Subcutaneous adipose tissue (tissue), 4 donors: ENCODE measurements at places on chromosomes 12 and 14. TPM values are rescaled to one million over a fixed set of nuclear protein-coding genes. Genes with fewer than 3 reads are reported as not detected.

The CLEC9A gene
- total RNA-seq: not detected

The SLC10A1 gene
- total RNA-seq: not detected

The YLPM1 gene
- total RNA-seq: 52.8 TPM

The GPRC5A gene
- 2.7 TPM for total RNA-seq

The TC2N gene
- total RNA-seq: 37.7 TPM

The SLC35F4 gene
- total RNA-seq: not detected

The WNK1 gene
- 208 TPM for total RNA-seq

The PTPRO gene
- total RNA-seq: 6.8 TPM

The SMIM41 gene
- total RNA-seq: not detected

The TPH2 gene
- not detected for total RNA-seq

The FAM186B gene
- total RNA-seq: 0.57 TPM

The CIT gene
- 4.9 TPM for total RNA-seq

The EID3 gene
- 10.7 TPM for total RNA-seq

The PWP1 gene
- total RNA-seq: 69.1 TPM

The SDR9C7 gene
- not detected for total RNA-seq

The RNASE3 gene
- total RNA-seq: not detected

The ACSM4 gene
- not detected for total RNA-seq

The SERPINA1 gene
- total RNA-seq: 4.1 TPM

The VRTN gene
- not detected for total RNA-seq

The AJUBA gene
- 6.7 TPM for total RNA-seq

The OR4K14 gene
- total RNA-seq: not detected

The SLC25A47 gene
- not detected for total RNA-seq

The DGLUCY gene
- total RNA-seq: 56.5 TPM

The IL22 gene
- total RNA-seq: not detected

The NEMF gene
- total RNA-seq: 126 TPM

The PPP4R4 gene
- total RNA-seq: 3.4 TPM

The RFLNA gene
- total RNA-seq: not detected

The SDS gene
- total RNA-seq: not detected

The LBHD2 gene
- total RNA-seq: 1.4 TPM

The C1QL4 gene
- total RNA-seq: not detected

The CYP27B1 gene
- total RNA-seq: not detected

The C1RL gene
- 85.4 TPM for total RNA-seq

The KLRG1 gene
- 7.5 TPM for total RNA-seq

The ANKS1B gene
- total RNA-seq: 7.5 TPM

The DEPDC4 gene
- total RNA-seq: 2.0 TPM

The KRT73 gene
- not detected for total RNA-seq

The CD163 gene
- total RNA-seq: 1,297 TPM
